ENCODE measurements at places on chromosomes 1 and 21.

DNA sequence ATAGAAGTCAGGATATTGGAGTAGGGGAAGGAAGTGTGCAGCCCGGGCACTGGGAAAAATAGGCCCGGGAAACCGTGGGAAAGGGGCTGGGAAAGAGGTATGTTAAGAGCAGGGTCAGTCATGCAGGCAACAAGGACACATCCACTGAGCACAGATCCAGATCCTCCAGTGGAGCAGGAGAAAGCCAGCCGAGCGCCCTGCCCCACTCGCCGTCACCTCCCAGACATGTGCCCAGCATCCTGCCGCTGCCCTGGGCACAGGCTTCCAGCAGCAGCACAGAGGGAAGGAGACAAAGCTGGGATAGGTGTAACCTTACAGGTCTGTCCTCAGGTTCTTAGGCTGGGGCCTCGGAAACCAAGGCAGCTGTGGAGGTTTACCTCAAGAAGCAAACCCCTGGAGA lies 64.2 kb downstream of the FAM163A start:
- H3K27ac ChIP-seq: peak overlapping the region; percentile 76
- peaks cover 42% of the 10 kb centered on the region for H3K27me3 ChIP-seq
- H3K4me1 ChIP-seq: peaks cover 17% of the 10 kb centered on the region
- no peak for DNase-seq
- no peaks in the 10 kb centered on the region for H3K36me3 ChIP-seq

DNA sequence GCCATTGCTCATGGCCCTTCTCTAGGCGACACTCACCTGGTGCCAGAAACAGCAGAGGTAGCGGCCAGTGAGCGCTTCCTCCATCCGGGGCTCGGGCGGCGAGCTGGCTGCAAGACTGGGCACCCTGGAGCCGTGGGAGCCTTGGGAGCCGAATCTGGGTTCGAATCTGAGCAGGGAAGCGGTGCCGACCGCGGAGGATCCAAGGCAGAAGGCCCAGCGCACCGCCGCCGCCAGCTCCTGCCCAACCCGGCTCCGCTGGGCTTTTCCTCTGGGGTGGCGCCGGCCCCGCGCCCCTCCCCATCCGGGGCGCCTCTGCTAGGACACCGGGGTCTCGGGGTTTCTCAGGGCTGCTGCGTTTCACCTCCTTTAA lies 1.7 kb upstream of the PRDM16 start:
- no peaks in the 10 kb centered on the region for H3K36me3 ChIP-seq
- H3K27me3 ChIP-seq: peaks cover 5% of the 10 kb centered on the region
- no peak overlapping the region for H3K4me3 ChIP-seq

DNA sequence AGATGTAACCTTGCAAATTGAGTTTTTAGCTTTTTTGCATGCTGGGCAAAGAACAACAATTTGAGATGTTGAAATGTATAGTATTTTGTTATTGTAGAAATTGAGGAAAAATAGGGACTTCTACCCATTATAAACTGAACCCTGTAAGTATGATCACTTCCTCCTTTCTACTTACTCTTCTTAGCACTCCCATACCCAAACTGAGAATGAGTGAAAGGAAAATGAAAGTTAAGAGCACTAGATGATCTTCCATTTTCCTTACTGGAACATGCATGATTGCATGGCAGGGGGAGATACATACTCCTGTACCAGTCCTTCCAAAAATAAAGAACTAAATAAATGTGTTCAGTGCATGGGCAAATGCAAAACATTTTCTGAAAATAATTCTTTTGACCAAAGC lies 107.4 kb upstream of the KIAA1614 start:
- H3K27ac ChIP-seq: no peak overlapping the region
- H3K4me1 ChIP-seq: no peaks in the 10 kb centered on the region
- no peaks in the 10 kb centered on the region for H3K27me3 ChIP-seq

DNA sequence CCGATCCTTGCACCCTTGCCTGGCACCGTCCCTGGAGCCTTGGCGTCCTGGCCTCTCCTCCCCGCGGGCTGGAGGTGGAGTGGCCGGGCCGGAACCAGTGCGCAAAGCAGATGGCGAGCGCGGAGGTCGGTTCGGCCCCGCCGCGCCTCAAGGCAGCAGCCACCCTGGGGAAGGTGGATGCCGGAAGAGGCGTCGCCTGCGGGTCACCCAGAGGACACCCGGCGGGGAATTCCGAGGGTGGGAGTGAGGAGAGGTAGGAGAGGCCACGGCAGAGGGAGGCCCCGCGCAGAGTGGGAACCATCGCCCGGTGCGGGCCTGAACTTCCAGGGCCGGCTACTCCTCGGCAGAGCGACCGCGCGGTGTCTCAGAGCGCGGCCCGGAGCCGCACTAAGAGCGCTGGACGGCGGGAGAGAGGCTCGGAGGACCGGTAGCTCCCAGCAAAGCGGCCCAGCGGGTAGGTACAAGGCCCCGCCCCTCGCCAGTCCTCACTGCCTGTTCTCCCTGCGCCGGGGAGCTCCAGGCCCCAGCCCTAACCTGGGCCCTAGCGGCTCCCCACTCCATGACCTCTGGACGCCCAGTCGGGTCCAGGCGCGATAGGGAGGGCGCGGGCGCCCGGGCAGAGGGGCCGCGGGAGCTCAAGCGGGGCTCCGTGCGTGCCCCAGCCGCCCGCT lies at the start of gene RNF207:
RNF207 (plus strand) TSS at position 271 of the 671 bp plus-strand sequence. CDS start 417 bp downstream, outside the sequence.
- H3K4me3 ChIP-seq: peak within 1 kb of the TSS; percentile 74
- no peaks in the 10 kb centered on the region for H3K27me3 ChIP-seq
- DNase-seq: peak; percentile 97
- no peaks in the 10 kb centered on the region for H3K4me1 ChIP-seq
- H3K27ac ChIP-seq: no peak within 1 kb of the TSS
- no peaks in the 10 kb centered on the region for H3K36me3 ChIP-seq

DNA sequence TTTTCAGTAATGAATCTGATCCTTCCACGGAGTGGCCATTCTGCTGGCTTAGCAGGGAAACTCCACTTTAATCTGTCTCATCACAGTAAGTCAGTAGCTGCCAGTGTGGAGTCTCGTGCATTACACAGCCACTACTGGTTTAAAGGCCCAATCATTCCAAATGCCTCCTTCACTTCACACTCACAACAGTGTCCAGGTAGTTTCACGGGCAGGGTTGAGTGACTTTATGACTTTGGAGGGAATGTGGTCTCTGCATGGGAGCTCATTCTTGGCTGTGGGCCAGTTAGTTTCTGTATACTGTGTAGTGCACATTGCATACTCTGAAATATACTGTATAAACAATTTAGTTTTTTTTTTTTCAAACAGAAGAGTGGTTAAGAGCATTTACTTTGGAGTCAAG lies 34.6 kb upstream of the C1orf87 start:
- H3K4me1 ChIP-seq: no peaks in the 10 kb centered on the region
- H3K36me3 ChIP-seq: no peaks in the 10 kb centered on the region
- no peak overlapping the region for H3K27ac ChIP-seq
- H3K27me3 ChIP-seq: no peaks in the 10 kb centered on the region
- H3K4me3 ChIP-seq: no peak overlapping the region

- H3K36me3 ChIP-seq: no peaks in the 10 kb centered on the region
- H3K4me3 ChIP-seq: no peak overlapping the region
- peak; percentile 77 for DNase-seq
- H3K27ac ChIP-seq: no peak overlapping the region
- H3K4me1 ChIP-seq: no peaks in the 10 kb centered on the region
- no peaks in the 10 kb centered on the region for H3K27me3 ChIP-seq
Measured at GRCh38 chr1:179251675-179252074, 22.2 kb upstream of the ABL2 start.

GRCh38 chr1:19442154-19443096 lies 42.9 kb downstream of the CAPZB start:
- peaks cover 16% of the 10 kb centered on the region for H3K36me3 ChIP-seq
- H3K27ac ChIP-seq: peak overlapping the region; percentile 77
- peaks cover 53% of the 10 kb centered on the region for H3K4me1 ChIP-seq
- H3K4me3 ChIP-seq: no peak overlapping the region
- peak; percentile 74 for DNase-seq

GRCh38 chr1:60228041-60228491 lies 154.5 kb upstream of the C1orf87 start:
- no peak overlapping the region for H3K4me3 ChIP-seq
- no peak for DNase-seq
- H3K27me3 ChIP-seq: no peaks in the 10 kb centered on the region
- peaks cover 4% of the 10 kb centered on the region for H3K4me1 ChIP-seq

GRCh38 chr1:212622906-212623305 lies 14.3 kb downstream of the ATF3 start:
- no peak overlapping the region for H3K4me3 ChIP-seq
- H3K36me3 ChIP-seq: peaks cover 21% of the 10 kb centered on the region
- no peaks in the 10 kb centered on the region for H3K4me1 ChIP-seq
- DNase-seq: no peak

DNA sequence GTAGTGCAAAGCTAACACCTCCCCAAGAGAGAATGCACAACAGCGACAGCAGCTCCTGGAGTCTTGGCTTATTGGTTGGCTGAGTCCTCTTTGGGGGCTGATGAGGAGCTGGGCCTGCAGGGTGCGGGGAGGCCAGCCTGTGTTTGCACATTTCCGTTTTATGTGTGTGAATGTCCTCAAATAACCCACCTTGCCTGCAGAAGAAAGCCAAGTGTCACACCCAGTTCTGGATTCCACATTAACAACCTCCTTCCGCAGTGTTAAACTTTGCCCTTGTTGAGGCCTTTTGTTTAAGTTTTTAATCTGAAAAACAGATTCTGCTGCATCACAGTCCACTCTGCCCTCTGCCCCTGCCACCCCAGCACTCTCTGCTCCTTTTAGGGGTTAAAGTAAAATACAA lies 274.5 kb downstream of the TM2D1 start:
- H3K27me3 ChIP-seq: peaks cover 21% of the 10 kb centered on the region
- peaks cover 24% of the 10 kb centered on the region for H3K4me1 ChIP-seq
- H3K4me3 ChIP-seq: no peak overlapping the region
- no peak for DNase-seq

DNA sequence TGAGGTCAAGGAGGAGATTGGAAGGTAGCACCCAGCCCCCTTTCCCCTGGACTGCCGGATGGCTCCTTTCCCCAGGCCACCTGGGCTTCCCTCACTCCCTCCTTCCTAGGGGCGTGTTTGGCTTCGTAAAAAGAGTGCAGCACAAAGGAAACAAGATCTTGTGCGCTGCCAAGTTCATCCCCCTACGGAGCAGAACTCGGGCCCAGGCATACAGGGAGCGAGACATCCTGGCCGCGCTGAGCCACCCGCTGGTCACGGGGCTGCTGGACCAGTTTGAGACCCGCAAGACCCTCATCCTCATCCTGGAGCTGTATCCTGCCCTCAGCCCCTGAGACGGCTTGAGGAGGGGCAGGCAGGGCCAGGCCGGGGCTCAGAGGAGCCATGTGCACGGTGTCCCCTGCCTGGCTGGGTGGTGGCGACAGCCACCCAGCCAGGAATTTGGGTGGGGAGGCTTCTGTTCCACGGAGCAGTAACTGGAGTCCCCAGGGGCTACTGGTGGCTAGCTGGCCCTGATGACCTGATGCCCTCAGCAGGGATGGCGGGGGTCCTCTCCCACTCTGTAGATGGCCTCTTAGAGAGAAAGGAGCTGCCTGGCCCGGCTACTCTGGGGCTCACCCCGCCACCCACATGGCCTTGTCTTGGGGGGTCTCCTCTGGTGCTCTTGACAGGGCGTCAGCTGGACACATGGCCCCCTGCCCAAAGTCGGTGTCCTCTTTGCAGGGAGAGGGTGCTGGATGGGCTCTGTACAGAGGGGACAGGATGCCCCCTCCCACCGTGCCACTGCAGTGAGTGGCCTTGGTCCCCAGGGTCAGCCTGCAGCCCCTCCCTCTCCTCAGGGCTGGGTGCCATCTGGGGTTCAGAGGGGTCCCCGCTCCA lies 39.5 kb downstream of the TRIM11 start:
- no peaks in the 10 kb centered on the region for H3K27me3 ChIP-seq
- H3K36me3 ChIP-seq: no peaks in the 10 kb centered on the region

GRCh38 chr1:220813013-220813412 lies 26.3 kb downstream of the MTARC1 start:
- no peak for DNase-seq
- no peak overlapping the region for H3K4me3 ChIP-seq
- H3K27me3 ChIP-seq: no peaks in the 10 kb centered on the region
- H3K27ac ChIP-seq: no peak overlapping the region
- peaks cover 4% of the 10 kb centered on the region for H3K4me1 ChIP-seq
- H3K36me3 ChIP-seq: no peaks in the 10 kb centered on the region

DNA sequence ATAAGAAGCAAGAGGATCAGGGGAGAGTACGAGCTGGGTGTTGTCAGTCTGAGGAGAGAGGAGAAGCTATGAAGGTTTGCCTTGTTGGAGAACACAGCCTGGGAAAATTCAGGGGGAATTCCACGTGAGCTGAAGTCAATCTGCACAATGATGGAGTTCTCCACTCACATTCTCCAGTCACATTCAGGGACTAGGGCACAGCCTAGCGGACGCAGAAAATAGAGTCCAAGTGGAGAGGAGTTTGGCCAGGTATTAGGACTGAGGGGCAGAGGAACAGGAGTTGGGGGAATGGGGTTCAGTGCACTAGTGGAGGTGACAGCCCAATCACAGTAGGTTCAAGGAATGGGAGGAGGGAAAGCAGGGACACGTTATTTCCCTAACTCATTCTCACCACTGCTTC lies 124.0 kb downstream of the KCNH1 start:
- H3K36me3 ChIP-seq: no peaks in the 10 kb centered on the region
- H3K27ac ChIP-seq: no peak overlapping the region
- H3K4me3 ChIP-seq: no peak overlapping the region
- peaks cover 10% of the 10 kb centered on the region for H3K4me1 ChIP-seq

GRCh38 chr1:227895828-227896685 lies 51.7 kb downstream of the WNT9A start:
- no peak overlapping the region for H3K27ac ChIP-seq
- DNase-seq: peak; percentile 90
- no peaks in the 10 kb centered on the region for H3K4me1 ChIP-seq
- H3K27me3 ChIP-seq: no peaks in the 10 kb centered on the region
- no peaks in the 10 kb centered on the region for H3K36me3 ChIP-seq

DNA sequence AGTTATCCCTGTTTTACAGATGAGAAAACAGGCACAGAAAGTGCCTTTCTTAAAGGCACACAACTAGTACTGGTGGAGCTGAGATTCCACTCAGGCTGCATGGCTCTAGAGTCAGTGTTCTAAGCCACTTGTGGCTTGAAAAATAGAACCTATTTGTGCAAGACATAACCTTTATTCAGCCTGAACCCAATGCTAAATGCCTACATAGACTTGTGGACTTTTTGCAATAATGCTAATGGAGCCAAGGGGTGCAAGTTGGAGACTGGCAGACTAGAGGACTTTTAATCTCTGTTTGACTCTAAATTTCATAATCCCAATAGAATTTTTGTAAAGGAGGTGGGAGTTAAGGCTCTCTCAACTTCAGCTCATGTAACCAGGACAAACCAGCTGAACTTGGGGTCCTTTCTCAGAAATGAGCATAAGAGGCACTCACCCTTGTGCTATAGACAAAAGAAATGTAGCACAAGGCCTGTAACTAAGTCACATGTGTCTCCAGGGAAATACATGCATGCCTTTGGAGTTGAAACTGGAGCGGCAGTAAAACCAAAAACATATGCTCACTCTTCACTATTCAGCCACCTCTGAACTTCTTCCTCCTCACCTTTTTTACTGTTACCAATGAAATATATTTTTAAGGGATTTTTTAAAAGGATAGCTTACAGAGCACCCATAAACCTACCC lies 43.0 kb upstream of the AK4 start:
- H3K27me3 ChIP-seq: peaks cover 8% of the 10 kb centered on the region
- DNase-seq: peak; percentile 36
- no peak overlapping the region for H3K27ac ChIP-seq
- H3K36me3 ChIP-seq: no peaks in the 10 kb centered on the region
- H3K4me1 ChIP-seq: no peaks in the 10 kb centered on the region
- H3K4me3 ChIP-seq: no peak overlapping the region
